Ovary (tissue), 10 donors: ENCODE measurements at places on chromosomes 5 and 9. TPM values are rescaled to one million over a fixed set of nuclear protein-coding genes. Genes with fewer than 3 reads are reported as not detected.

DNA sequence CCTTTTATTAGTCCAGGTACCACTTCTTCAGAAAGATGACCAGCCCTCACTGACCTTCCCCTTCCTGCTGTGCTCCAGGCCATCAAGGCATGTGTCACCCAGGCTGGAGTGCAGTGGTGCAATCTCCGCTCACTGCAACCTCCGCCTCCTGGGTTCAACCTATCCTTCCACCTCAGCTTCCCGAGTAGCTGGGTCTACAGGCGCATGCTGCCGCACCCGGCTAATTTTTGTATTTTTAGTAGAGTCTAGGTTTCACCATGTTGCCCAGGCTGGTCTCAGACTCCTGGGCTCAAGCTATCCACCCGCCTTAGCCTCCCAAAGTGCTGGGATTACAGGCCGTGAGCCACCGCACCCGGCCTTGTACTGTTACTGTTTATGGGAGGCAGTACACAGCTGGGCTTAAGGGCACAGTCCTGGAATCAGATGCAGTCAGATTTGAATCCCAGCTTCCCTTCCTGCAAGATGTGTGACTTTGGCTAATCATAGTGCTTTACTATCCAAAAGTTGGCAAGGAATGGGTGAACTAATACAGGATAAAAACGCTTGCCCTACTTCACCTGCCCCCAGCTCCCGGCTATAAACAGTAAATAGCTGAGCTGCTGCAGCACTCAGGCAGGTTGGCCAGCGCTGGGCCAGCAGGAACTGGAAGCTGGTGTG is 483 bp upstream of the EIF4EBP3 start:
- no peak for DNase-seq

DNA sequence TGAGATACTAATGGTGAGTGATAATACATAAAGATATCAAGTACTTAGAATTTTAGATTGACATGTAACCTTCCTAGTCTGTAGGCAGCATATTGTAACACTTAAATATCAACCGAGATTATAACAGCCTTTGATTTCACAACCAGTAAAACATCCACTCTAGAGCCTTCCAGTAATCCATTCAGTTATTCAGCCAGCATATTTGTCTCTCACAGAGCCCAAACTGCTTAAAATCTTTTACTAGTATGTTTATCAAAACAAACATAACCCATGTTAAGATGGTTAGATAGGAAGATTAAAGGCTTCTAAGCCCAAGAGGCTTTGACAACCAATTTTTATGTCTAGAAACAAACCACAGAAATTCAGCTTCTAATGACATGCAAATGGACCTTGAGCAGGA is 177.9 kb upstream of the FST start:
- DNase-seq: no peak

DNA sequence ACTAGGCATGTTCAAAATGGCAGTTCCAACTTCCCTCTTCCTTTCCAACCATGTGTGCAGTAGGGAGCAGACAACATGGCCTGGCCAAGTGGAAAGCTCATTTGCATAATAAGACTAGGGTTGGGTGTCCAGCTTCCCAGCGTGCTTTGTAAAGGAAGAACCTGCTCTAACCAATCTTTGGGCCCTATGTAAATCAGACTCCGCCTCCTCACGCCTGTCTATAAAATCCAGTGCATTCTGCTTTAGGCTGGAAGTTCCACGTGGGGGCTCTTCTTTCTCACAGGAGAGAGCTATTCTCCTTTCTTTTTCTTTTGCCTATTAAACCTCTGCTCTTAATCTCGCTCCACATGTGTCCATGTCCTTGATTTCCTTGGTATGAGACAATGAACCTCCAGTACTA is 83.4 kb downstream of the GCNT1 start:
- DNase-seq: no peak

DNA sequence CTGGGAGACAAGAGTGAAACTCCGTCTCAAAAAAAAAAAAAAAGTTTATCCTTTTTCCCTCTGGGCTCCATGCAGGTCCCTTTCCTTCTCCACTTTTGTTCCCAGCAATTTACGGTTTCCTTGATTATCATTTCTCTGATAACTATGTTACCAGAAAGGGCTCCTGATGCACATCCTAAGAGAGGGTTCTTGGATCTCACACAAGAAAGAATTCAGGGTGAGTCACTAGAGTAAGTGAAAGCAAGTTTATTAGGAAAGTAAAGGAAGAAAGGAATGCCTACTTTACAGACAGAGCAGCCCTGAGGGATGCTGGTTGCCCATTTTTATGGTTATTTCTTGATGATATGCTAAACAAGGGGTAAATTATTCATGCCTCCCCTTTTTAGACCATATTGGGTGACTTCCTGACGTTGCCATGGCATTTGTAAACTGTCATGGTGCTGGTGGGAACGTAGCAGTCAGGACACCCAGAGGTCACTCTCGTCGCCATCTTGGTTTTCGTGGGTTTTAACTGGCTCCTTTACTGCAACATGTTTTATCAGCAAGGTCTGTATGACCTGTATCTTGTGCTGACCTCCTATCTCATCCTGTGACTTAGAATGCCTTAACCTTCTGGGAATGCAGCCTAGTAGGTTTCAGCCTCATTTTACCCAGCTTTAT is 13.5 kb upstream of the MELK start:
- no peak for DNase-seq

SPATA6L gene
- total RNA-seq: 2.1 TPM

- no peak for DNase-seq
Observed at GRCh38 chr9:113307396-113307975, 4.3 kb upstream of the RNF183 start.

DNA sequence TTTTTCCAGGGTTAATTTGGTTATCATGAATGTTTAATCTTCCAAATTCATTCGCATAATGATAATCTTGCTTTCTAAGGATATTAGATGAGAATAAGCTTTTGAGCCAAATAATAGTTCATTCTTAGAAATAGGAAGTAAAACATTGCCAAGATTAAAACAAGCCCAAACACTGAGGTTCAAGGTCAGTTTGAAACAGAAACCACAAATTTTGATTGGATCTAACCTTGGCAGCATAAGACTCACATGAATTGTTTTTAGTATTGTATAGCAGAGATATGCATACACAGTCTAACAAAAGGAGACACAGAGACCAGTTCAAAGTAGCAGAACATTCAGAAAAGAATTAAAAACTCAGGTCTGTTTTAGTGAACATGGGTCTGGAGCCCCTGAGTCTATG is 43.4 kb upstream of the VCAN start:
- no peak for DNase-seq

DNA sequence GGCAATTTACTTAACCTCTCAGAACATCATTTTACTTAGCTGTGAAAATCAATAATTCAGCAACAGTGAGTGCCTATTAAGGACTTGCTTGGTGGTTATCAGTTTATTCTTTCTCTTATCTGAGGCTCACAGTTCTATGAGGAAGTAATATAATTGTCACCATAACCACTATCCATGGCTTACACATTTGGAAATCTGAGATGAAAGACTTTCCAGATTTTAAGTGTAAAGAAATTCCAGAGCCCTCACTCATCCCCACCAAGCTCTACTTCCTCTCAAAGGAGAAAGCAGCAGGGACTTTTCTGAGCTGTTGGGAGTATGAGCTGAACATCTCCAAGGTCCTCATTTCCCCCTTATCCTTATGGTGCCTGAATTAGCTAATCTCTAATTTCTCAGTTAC is 321.5 kb downstream of the FBXL7 start:
- DNase-seq: no peak

- no peak for DNase-seq
Observed at GRCh38 chr9:119844431-119844830, 475.2 kb upstream of the BRINP1 start.

GPR150 gene
- not detected for total RNA-seq

- no peak for DNase-seq
Observed at GRCh38 chr5:93807846-93808245, 66.4 kb upstream of the POU5F2 start.

DNA sequence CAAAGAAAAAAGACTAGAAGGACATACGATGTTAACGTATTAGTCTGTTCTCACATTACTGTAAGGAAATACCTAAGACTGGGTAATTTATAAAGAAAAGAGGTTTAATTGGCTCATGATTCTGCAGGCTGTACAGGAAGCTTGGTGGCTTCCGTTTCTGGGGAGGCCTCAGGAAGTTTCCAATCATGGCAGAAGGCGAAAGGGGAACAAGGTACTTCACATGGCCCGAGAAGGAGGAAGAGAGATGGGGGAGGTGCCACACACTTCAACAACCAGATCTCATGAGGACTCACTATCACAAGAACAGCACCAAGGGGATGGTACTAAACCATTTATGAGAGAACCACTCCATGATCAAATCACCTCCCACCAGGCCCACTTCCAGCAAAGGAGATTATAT is 110.1 kb downstream of the CARTPT start:
- DNase-seq: no peak

SPINK7 gene
- total RNA-seq: not detected

DNA sequence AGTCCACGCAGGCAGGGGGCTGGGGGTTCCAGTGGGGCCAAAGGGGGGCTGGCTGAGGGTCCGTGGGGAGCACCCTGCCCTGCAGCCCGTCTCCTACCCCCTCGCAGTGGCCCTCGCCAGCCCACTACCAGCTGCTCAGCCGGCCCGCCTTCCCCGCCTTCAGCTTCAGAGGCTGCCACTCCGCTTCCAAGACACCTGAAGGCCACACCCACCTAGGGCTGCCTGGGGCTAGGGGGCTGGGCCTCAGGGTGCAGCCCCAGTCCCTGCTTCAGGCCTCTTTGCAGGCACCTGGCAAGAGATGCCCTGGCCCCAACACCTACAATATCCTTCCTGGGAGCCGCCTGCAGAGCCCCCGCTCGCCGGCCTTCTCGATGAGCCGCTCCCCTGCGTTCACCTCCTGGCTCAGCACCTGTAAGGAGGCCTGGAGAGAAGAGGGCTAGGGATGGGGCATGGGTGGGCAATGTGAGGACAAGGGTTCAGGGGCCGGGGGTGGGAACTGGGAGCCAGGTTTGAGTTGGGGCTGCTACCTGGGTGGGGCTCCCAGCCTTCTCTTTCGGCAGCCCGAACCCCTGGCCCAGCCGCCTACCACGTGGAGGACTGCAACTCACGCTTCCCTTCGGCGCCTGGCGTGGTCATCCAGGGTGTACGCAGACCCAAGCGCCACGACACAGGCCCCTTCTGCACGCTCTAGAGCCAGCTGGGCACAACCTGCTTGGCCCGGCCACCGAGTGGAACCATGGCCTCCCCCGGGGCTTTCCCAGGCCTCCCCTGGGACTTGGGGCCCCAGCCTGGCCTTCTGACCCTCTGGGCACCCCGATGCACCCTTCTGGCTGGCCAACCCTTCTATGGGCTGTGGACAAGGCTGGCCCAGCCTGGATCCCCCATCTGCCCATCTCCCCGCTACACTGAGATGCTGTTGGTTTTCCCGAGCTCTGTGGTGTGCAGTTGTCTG is 1.7 kb downstream of the STPG3 start:
- DNase-seq: no peak

DNA sequence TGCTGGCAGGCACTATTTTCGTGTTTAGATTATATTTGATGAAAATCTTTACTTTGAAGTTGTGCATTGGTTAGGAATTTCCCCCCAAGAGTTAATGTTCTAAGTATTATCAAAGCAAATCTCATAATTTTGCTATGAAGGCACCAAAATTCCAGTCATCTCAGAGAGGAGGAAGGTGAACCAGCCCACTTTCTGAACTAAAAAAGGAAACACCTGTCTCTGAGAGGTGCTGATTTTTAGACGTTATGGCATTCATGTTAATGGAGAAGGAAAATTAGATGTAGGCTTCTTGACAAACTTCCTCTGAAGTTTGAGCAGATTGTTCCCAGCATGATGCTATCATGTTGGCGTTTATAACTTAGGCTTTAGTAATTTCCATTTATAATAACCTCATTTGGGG is 432.9 kb upstream of the ACTBL2 start:
- DNase-seq: no peak

DNA sequence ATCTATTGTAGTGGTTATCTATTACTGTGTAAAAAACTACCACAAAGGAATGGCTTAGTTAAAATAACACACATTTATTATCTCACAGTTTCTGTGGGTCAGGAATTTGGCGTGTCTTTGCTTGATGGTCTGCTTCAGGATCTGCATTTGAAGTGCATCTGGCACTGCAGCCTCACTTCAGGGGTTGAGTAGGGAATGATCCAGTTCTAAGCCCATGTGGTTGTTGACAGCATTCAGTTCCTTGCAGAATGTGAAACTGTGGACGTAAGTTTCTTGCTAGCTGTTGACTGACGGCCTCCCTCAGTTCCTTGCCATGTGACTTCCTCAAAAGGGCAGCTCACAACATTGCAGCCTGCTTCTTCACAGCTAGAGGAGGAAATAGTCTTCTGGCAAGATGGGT is 2.1 kb upstream of the OGN start:
- no peak for DNase-seq

HK3 gene
- total RNA-seq: 4.6 TPM

DNA sequence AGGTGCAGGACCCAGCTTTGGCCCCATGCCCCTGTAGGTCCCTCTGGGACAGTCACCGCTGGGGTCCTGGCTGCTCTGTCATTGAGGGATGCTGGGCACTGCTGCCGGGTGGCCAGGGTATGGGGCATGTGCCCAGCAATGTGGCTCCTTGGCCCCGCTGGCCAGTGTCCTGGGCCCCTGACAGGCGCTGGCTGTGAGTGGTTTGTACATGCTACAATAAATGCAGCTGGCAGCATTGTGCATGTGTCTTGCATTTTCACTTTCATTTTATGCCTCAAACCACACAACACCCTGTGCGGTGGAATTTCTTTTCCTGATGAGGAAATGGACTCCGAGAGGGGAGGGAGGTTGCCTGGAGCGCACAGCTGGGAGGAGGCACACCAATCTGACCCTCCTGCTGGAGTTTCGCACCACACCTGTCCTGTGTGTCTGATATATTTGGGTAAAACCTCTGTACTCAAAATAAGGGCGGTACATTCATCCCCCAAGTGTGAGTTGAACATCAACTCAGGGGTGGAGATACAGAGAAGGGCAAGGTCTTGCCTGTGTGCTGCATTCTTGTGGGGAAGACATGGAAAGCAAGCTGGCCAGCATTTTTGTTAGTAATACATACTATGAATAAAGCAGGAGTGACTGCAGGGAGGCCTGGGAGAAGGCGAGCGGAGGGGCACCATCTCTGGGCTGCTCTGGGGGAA is 11.7 kb downstream of the TSPAN17 start:
- DNase-seq: peak; percentile 53

- no peak for DNase-seq
Observed at GRCh38 chr5:35810601-35811000, 46.1 kb upstream of the IL7R start.

SVEP1 gene
- total RNA-seq: 0.40 TPM

PDZD2 gene
- 37.8 TPM for total RNA-seq

DNA sequence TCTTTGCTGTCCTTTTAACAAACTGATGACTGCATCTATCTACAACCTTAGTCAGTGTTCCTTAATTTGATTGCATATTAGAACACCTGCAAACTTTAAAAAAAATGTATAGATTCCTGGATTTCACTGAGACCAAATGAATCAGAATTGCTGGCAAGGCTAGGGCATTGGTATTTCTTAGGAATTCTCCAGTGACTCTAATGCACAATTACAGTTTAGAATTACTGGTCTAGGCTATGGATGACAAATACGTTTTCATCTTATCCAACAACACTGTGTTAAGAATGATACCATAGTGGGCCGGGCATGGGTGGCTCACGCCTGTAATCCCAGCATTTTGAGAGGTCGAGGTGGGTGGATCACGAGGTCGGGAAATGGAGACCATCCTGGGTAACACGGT is 545.9 kb upstream of the RIOK2 start:
- DNase-seq: no peak

ANKRD18B gene
- not detected for total RNA-seq

- DNase-seq: no peak
Observed at GRCh38 chr5:167242701-167243100, 1048.7 kb upstream of the WWC1 start.

KIF3A gene
- 13.0 TPM for total RNA-seq

OR2V2 gene
- total RNA-seq: not detected

MAST4 gene
- total RNA-seq: 84.0 TPM

GRCh38 chr9:97551308-97551707 is 49.8 kb downstream of the TMOD1 start:
- no peak for DNase-seq
